HEK293T (cell line): ENCODE measurements at places on chromosomes 6 and 20.

GRCh38 chr6:37244430-37245310, 12.9 kb upstream of the TBC1D22B start:
- DNase-seq = no peak

- no peak for DNase-seq
These were observed 23.7 kb upstream of the MRGBP start for GRCh38 chr20:62772619-62772989.

DNA sequence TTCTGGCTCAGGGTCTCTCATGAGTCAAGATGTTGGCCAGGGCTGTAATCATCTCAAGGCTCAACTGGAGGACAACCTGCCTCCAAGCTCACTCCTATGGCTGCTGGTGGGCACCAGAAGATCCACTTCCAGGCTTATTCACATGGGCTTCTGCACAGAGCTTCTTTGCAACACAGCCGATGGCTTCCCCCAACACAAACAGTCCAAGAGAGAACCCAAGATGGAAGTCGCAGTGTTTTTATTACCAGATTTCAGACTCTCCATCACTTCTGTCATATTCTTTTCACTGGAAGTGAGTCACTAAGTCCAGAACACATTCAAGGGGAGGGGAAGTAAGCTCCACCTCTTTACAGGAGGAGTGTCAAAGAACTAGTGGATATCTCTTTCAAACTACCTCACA, 75.5 kb downstream of the CD164 start:
- no peak for DNase-seq

DNA sequence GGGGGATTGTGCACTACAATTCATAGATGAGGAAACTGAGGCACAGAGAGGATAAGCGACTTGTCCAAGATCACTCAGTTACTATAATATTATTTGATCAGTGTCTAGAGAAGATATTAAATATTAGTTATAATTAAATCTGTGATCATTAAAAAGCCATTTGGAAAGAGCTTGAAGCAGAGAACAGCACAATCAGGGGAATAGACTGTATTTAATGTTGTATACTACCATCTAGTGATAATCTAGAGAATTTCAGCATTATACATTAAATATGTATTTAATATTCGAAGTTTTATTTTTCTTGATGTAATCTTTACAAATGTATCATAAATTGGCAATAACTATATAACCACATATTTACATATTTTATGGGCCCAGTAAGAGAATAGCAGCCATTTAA, 20.1 kb upstream of the MTCL3 start:
- DNase-seq = no peak

DNA sequence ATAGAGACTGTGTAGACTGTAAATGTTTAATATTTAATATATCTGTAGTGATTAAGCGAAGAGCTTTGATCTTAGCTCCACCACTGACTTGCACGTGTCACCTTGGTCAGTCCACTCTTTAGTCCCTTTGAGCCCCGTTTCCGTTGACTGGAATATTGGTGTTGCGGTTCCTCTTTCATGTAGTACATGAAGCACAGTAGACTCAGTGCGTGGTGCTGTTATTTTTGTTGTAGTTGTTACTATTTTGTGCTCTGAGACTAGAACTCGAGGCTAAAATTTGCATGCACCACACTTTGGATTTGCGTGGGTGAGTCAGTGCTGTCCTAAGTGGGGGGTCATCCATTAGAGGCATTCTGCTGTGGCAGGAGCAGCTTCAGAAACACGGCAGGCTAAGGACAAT, 291.4 kb downstream of the QKI start:
- DNase-seq = no peak

DNA sequence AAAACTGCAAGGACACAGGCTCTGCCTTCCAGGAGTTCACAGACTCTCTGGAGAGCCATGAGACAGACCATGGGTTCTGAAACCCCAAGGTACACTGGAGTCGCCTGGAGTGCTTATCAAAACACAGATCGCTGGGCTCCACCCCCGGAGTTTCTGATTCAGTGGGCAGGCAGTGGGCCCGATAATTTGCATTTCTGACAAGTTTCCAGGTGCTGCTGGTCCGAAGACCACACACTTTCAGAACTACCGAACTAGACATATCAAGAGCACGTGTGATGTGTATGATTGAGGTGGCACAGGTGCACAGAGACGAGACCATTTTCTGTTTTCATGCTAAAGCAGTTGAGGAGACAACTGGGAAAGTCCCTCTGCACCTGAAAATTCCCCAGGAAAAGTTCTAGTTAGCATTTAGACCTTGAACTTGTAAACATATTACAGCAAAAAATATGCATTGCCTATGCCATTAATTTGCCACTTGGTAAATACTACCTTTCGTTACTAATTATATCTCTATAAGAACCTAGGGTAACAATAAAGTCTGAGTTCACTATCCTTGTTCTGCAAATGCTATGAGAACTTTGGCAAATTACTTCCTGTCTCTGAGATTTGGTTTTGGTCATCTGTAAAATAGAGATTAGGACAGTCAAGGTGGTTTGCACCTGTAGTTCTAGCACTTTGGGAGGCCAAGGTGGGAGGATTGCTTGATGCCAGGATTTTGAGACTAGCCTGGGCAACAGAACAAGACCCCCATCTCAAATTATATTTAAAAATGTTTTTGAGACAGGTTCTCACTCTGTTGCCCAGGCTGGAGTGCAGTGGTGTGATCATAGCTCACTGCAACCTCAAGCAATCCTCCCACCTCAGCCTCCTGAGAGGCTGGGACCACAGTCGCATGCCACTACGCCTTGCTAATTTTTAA, 14.3 kb upstream of the PIM1 start:
- no peak for DNase-seq

DNA sequence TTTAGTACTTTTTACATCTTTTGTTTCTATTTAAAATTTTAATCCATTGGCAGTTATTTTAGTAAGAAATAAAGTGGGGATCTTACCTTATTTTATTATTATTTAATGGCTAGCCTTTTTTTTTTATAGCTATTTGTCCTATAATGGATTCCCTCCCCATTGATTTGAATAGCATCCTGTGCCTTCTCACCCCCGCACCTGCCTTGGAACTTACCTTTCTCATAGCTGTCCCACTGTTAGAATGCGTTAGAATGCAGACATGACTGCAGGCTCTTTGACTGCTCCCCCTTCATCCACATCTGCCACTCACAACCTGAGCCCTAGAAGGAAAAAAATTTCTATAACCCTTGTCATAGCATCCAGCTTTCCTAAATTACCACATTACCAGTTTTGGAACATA, 9.1 kb downstream of the PKIB start:
- no peak for DNase-seq
